NCI-H187 treated with DMSO at 0.1 percent for 48 hours (cell line): ENCODE measurements at places on chromosomes 16 and 17.

DNA sequence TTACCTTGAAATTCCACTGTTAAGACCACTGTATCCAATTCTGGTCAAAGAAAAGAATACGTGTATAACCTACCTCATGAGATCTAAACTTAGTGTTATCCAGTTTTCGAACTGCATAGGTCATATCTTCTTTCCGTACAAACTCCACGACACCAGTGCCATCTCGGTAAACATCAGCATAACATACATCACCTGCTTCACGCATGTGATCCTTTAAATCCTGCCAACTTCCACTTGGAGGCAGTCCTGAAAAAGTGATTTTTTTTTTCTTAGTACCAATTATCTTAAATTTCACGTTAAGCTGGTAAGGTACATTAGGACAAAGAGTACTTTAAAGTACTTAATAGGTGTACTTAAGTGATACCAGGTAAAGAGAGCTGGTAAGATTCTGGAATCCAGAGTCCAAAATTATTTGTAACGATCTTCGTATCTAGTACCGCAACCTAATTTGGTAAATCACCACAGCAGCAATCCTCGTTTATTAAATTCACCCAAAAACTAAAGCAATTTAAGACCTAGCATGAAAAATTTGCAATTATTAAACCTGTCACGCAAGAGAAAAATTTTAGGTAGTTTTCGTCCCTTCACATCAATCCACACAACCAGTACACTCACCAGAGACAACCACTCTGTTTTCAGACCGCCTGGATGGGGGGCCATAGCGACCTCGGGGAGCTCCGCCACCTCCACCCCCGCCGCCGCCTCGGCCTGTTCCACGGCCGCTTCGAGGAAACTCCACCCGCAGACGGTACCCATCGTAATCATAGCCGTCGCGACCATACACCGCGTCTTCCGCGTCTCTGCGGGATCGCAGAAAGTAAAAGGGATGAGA lies 1.1 kb downstream of the SRSF1 start:
- DNase-seq = no peak

DNA sequence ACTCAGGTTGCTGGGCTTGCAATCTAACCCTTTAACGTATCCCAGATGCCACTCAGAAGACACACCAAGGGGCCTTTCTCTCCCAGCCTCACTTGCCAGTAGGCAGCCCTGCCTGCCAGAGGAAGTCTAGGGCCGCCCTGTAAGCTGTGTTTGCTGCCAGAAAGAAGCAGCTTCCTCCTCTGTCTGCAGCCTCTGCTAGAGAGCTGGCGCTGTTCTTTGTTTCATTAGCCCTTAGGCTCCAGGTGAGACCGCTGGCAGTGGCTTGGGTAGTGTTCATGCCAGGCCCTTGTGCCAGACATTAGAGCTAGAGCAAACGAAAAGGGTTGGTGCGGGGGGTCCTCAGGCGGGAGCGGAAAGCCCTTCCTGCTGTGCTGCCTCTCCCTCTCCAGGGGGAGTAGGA lies 8.9 kb downstream of the CTRL start:
- DNase-seq = no peak

DNA sequence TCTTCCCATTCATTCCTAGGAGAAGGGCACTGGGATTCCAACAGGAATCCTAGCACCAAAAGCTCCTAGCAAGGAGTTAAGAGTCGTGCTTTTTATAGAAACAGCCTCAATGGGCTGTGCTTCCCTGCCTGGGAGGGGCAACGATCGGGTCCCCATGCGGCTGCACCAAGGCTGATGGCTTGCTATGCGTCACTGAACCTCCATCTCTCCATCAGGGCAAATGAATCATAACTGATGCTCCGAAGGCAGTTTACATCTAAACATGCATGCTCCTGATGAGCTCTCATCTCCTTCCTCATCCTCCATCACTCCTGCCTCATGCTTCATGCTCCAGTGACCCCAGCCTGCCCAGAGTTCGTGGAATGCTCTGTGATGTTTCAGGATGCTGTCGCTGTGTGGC lies 270.5 kb downstream of the FOXL1 start:
- DNase-seq = no peak

- DNase-seq = no peak
These were observed 47.5 kb downstream of the SLC6A2 start for GRCh38 chr16:55703003-55704001.

GRCh38 chr17:11387610-11388009 lies 146.6 kb downstream of the SHISA6 start:
- no peak for DNase-seq

DNA sequence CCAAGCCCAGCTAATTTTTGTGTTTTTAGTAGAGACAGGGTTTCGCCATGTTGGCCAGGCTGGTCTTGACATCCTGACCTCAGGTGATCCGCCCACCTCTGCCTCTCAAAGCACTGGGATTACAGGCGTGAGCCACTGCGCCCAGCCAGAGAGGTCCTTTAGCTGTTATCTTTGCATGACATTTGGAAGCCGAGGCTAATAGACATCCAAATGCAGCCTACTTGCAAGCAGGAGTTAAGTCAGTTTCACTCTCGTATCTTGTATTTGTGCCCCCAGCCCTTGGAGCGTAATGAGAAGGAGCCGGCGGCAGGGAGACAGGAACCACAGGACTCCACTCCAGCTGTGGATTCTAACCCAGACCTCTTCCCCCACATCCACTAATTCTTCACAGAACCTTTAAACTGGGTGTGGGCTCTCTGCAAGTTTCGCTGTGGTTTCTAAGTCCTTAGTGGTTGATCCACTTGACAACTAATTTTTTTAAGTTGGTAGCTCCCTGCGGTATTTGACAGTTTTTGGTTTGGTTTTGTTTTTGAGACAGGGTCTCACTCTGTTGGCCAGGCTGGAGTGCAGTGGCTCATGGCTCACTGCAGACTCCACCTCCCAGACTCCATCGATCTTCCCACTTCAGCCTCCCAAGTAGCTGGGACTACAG lies 3.1 kb upstream of the CYTH1 start:
- DNase-seq = no peak

DNA sequence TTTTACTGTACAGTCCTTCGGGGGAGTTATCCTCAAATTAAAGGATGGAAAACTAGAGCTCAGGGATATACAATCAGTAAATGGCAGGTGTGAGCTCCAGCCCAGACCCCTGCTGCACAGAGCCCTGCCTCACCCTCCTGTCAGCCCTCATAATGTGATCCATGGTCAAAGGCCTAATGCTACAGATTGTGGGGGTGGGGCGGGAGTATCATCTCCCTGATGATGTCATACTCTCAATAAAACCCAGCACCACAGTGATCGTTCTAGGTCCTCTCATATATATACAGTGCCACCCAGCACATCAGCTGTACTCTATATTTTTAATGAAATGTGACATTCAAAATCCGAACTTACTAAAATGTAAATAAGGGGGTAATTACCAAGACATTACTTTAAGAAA lies 61.5 kb downstream of the SLC39A11 start:
- no peak for DNase-seq

DNA sequence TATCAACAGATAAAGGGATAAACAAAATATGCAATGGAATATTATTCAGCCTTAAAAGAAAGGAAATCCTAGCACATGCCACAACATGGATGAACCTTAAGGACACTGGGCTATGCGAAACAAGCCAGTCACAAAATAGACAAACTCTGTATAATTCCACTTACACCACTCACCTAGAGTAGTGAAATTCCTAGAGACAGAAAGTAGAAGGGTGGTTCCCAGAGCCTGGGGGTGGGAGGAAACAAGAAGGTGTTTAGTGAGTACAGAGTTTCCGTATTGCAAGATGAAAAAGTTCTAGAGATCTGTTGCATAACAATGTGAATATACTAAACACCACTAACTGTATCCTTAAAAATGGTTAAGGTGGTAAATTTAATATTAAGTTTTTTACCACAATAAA lies 10.0 kb downstream of the SPOP start:
- no peak for DNase-seq

- no peak for DNase-seq
These were observed 18.9 kb downstream of the ARSG start for GRCh38 chr17:68310152-68310551.

DNA sequence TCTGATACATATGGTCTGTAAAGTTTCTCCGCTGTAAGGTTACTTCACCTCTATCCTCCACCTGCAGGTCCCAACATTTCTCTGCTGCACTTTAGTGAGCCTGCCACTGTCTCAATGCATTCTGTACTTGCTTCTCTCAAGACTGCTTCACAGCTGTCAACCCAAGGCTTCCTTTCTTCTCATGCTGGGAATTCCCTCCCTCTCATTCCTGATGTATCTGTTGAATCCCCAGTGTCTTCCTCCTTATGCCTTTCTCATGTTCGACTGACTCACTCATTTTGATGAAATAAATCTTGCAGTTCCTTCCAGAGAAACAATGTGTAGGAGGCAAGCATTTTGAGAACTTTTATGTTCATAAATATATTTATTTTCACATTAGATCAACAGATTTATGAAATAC lies 288.3 kb downstream of the CNTNAP4 start:
- no peak for DNase-seq

- no peak for DNase-seq
These were observed 395.1 kb downstream of the SEC14L1 start for GRCh38 chr17:77535892-77536291.

DNA sequence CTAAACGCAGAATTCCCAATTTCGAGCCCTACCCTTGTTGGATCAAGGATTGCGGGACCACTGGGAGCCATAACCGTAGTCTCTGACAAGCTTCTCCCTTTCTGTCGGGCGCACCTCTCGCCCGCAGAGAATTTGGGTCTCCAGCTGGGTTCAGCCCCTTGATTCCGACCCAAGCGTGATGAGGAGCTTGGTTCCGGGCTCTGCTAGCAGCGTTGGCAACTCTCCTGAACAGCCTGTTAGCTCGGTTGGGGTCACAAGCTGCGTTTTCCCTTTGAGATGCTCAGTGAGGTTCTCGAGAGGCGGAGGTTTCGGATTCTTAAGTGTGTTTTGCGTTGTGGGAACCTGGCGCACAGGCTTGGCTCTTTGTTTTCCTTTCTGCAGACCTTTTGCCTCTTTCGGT lies 655 bp downstream of the ATXN1L start:
- DNase-seq = no peak

- no peak for DNase-seq
These were observed 32.5 kb upstream of the ARHGAP44 start for GRCh38 chr17:12756786-12757185.

GRCh38 chr16:5393070-5393469 lies 295.5 kb upstream of the EEF2KMT start:
- no peak for DNase-seq

- DNase-seq = no peak
These were observed 14.9 kb upstream of the WNT9B start for GRCh38 chr17:46836500-46836899.
